Suppressor macrophage (primary cell): ENCODE measurements at places on chromosomes 7 and 10.
A peak's percentile ranks its signal among the peaks of the same experiment; 100 is the strongest.

GRCh38 chr10:116741391-116742351, 695 bp downstream of the HSPA12A start:
- no peak for DNase-seq

DNA sequence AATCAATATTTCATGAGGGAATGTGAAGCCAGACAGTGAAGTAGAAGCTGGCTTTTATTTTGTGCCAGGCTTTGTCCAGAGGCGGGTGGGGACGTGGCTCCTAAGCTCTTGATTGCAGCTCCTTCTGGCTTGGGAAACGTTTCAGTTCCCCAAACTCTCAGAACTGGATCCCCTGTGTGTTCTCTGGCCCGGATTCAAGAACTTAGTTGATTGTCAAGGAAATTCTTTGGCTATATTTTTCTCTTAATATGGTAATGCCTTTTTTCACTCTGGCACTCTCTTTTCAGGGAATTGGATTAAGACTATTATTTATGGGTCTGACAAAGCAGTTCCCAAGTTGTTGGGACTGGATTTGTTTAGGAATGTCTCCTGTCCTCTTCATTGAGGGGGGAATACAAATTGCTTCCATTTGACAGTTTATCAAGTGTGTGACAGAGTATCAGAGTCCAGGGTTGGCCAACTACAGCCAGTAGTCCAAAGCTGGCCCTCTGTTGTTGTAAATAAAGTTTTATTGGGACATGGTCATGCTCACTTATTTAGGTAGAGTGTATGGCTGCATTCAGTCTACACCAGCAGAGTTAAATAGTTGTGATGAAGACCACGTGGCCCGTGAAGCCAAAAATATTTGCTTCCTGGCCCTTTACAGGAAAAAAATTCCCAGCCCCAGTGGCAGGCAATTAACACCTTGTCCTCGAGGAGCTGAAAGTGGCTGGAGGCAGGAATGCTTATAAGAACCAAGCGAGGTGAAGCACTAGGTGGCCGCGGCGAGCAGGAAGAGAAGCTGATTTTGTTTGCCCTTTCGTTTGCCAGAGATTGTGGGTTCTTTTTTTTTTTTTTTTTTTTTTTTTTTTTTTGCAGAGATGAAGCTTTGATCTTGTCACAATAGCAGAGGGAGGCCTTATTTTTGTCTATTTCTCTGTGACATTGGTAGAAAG, 34.3 kb downstream of the HTRA1 start:
- DNase-seq: peak; percentile 68

DNA sequence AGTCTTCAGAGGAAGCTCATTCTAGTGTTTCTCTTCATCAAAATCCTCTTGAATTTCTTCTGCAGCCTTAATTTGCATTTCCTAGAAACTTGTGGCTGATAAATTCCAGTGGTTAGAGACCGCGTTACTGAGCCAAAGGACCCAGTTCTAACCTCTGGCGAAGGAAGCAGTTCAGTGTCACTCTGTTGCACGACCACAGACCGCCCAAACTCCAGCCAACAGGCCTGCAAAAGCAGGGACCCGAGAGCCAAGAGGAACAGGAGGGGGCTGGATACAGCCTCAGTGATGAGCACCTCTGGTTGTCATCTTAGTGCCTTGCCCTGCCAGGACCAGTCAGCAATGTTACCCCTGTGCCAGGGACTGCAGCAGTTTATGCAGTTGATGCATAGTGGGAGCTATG, 70.0 kb downstream of the AFAP1L2 start:
- DNase-seq: no peak

GRCh38 chr10:96290368-96291133, 13.7 kb upstream of the DNTT start:
- peak; percentile 58 for DNase-seq

DNA sequence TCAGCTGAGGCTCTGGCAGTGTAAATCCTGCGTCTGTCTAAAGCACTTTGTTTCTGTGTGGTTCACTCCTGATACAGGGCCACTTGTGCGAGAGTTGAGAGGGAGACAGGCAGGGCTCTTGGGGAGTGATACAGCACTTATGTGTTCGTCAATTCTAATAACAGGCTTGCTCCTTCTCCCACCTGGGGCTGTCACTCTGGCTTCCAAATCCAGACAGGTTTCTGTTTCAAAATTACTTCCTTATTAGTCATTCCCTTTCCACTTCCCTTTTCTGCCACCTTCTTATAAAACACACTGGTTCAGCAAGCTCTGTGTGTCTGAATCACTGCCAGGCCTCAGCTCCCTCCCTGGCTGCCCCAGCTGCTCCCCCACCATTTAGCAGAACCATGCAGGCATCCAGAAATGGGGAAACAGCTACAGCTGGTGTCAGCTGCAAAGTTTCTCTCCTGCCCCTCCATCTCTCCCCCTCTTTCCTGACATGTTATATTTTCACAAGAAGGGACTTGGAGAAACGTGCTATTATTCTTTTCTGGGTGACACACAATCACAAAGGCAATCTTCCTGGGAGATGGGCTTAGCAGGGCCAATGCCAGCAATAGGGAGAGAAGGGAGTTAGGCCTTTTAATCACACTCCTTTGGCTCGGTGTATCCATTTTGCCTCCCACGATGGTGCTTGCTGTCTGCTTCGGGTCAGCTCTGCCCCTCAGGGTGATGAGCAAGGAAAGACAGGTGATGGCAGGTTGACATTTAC, 58.4 kb upstream of the ZNRF2 start:
- peak; percentile 94 for DNase-seq

GRCh38 chr10:72906446-72906845, 12.9 kb downstream of the OIT3 start:
- no peak for DNase-seq

DNA sequence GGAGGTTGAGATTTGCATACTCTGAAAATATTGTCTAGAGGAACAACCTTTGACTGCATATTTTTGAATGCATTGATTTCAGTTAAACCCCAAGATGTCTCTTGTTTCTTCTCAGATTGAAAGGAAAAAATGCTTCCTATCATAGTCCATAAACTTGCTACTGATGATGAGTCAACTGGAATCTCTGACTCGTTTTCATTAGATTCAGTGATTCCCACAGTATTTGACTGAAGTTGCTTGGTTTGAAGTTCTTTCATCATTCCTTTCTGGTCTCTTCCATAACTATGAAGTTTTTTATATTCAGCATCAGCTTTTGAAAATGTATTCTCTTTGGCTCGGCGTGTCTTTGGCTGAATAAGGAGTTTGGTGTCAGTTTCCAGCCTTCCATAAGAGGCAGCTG, 10.7 kb downstream of the PEX1 start:
- no peak for DNase-seq

- DNase-seq: no peak
Observed at GRCh38 chr10:128017822-128018221, 108.4 kb downstream of the MKI67 start.

GRCh38 chr7:112018305-112019030, 187.7 kb downstream of the DOCK4 start:
- no peak for DNase-seq

DNA sequence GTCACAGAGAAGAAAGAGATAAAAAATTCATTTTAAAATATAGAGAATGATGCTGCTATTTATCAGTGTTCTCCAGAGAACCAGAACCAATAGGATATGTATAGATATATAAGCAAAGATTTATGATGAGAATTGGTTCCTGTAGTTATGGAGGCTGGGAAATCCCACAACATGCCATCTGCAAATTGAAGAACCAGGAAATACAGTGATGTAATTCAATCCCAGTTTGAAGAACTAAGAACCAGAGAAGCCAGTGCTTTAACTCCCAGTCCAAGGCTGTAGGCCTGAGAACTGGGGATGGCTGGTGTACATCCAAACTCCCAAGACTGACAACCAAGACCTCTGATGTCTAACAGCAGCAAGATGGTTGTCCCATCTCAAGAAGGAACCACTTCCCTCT, 192.9 kb upstream of the PLXDC2 start:
- DNase-seq: peak; percentile 14

GRCh38 chr10:78944723-78945312, 123.9 kb upstream of the ZMIZ1 start:
- no peak for DNase-seq

DNA sequence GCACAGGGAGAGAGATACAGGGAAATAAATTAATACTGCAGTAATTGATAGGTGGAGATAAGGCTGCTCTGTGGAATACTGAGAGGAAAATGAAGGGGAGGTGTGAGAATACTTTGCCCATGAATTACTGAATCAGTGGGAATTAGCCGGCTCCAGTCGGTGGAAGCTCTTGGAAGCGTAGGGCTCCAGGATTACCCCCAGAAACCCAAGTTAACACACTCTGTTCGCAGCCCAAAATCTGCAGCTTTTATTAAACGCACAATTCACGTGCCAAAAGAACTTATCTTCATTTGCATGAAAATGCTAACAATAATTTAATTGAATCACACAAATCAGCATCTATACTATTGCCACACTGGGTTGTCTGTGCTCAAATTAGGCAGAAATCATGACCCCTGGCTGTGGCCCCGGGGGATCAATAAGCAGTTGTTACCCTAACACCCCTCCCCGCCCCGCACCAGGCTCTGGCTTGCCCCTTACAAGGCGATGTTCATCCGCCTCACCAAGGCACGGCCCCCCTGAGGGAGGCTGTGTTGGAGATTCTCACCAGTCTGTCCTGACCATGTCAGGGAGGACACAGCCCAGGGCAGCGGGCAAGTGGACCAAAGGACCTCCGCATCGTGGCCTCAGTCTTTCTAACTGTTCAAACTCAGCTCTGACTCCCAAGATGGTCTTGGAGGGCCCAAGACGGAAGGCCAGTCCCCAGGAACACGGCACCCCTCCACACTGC, 48.4 kb upstream of the MGMT start:
- DNase-seq: no peak

DNA sequence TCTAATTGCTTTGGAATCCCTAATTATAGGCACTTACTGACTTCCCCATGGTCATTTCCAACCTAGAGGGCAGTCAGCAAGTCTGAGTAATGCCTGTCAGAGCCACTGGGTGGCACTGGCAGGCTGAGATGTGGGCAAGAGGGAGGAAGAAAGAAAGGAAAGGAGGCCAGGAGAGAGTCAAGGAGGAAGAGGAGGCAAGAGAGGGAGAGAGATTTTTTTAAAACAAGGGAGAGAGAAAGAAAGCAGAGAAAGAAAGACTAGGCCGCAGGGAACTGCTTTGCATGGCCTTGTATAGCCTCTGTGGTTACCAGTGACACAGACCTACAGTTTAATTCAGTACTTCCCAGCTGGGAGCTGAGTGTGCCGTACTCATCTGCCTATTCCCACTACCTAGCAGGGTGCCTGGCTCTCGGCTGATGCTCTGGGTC, 210.4 kb upstream of the ADO start:
- peak; percentile 76 for DNase-seq

DNA sequence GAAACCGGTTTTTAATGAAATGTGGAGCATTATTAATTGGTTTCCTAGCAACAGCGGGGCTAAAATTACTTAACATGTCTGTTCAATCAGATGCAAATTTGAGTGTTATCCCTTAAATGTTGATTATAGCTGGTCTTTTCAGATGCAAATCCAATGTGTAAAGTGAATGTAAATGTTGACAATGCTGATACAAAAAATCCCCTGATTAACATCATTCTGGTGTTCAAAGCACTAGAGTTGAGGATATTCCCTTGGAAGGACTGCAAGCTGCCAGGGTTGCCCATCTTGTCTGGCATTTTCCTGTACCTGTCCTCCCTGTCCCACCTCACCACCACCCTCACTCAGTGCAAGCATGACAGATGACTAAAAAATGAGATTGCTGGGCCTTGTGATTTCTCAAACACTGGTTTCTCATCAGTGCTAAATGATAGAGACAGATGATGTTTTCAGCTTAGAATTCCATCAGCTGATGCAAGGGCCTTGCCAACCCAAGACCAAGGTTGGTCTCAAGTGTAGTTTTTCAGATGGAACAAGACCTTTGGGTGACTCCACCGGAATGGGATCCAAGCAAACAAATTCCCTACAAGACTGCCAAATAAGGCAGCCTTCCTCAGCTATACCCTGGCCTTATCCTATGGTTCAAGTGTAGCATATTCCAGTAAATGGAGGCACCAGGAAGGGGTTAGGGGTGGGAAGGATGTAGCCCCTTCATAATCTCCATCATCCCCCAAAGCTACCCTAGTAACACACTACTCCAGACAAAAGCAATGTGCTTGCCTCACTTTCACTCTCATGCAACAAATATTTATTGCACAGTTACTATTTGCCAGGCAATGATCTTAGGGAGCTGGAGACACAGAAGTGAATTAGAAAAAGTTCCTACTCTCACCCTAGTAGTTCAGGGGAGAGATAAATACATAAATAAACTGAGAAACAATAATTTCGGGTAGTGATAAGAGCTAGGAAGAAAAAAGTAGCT, 54.9 kb downstream of the JAZF1 start:
- no peak for DNase-seq

GRCh38 chr7:126150278-126150958, 1102.3 kb downstream of the GRM8 start:
- no peak for DNase-seq

- no peak for DNase-seq
Observed at GRCh38 chr7:140350056-140350455, 48.3 kb downstream of the SLC37A3 start.

DNA sequence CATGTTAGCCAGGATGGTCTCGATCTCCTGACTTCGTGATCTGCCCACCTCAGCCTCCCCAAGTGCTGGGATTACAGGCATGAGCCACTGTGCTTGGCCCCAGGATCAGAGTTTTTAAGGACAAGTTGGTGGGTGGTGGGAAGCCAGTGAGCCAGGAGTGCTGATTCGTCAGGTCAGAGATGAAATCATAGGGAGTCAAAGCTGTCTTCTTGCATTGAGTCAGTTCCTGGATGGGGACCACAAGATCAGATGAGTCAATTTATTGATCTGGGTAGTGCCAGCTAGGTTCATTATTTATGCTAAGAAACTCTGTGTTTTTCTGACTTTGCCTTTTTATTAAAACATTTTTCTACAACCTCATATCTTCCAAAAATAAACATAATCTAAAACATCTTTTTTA, 423.8 kb downstream of the ARL4A start:
- DNase-seq: no peak

DNA sequence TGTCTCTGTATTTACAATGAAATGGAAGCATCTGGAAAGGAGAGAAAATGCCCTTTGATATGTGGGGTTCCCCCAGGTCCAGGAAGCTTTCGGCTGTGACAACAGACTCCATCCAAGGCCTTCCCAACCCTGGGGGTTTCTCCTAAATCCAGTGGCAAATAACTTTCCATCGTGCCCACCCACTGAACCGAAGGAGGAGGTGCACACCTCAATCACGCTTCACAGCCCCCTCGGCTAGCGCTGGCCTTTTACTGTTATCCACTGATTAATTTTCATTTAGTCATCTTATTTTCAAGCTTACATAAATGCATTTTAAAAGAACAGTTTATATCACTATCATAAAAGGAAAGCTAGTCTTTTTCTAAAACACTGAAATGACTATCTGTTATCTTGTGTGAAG, 286.8 kb upstream of the ZMIZ1 start:
- no peak for DNase-seq

GRCh38 chr7:21154614-21155013, 273.3 kb upstream of the SP4 start:
- DNase-seq: no peak

GRCh38 chr7:150896562-150897209, 44.4 kb downstream of the AOC1 start:
- DNase-seq: no peak

GRCh38 chr7:45028920-45029344, 28.9 kb downstream of the CCM2 start:
- no peak for DNase-seq
